Adrenal gland (tissue), 19 donors: ENCODE measurements at places on chromosomes 5 and 9. TPM values are rescaled to one million over a fixed set of nuclear protein-coding genes. Genes with fewer than 3 reads are reported as not detected.

CCDC152 gene
- 1.9 TPM for polyA plus RNA-seq

PCDHGB2 gene
- 0.10 TPM for polyA plus RNA-seq

ZNF883 gene
- polyA plus RNA-seq: 0.51 TPM

GRM6 gene
- under 0.01 TPM for polyA plus RNA-seq

C5orf58 gene
- polyA plus RNA-seq: not detected

ORM1 gene
- polyA plus RNA-seq: 3.3 TPM

GCNT4 gene
- 0.27 TPM for polyA plus RNA-seq

PCDHGC5 gene
- 0.10 TPM for polyA plus RNA-seq

FOXD4L5 gene
- polyA plus RNA-seq: not detected

NOXA1 gene
- 50.7 TPM for polyA plus RNA-seq

SHISAL2B gene
- 0.10 TPM for polyA plus RNA-seq

HOMER1 gene
- 0.44 TPM for polyA plus RNA-seq

GKAP1 gene
- 9.2 TPM for polyA plus RNA-seq

SPINK13 gene
- polyA plus RNA-seq: 5.7 TPM

NAIP gene
- polyA plus RNA-seq: 11.3 TPM

HSPA4 gene
- 159 TPM for polyA plus RNA-seq

TMEFF1 gene
- not detected for polyA plus RNA-seq

NFIL3 gene
- 34.4 TPM for polyA plus RNA-seq

ELL2 gene
- polyA plus RNA-seq: 9.5 TPM

ARL14EPL gene
- polyA plus RNA-seq: 0.10 TPM

ANKRD31 gene
- 0.16 TPM for polyA plus RNA-seq

MAP1B gene
- polyA plus RNA-seq: 11.5 TPM

LECT2 gene
- polyA plus RNA-seq: not detected

SH3TC2 gene
- polyA plus RNA-seq: 0.40 TPM
